ENCODE measurements at places on chromosomes 16 and 17.

- DNase-seq, result no peak
These were observed 19.0 kb downstream of the LMF1 start for GRCh38 chr16:951660-952301.

- no peak for DNase-seq
These were observed 345.7 kb downstream of the CNTNAP4 start for GRCh38 chr16:76622876-76623275.

DNA sequence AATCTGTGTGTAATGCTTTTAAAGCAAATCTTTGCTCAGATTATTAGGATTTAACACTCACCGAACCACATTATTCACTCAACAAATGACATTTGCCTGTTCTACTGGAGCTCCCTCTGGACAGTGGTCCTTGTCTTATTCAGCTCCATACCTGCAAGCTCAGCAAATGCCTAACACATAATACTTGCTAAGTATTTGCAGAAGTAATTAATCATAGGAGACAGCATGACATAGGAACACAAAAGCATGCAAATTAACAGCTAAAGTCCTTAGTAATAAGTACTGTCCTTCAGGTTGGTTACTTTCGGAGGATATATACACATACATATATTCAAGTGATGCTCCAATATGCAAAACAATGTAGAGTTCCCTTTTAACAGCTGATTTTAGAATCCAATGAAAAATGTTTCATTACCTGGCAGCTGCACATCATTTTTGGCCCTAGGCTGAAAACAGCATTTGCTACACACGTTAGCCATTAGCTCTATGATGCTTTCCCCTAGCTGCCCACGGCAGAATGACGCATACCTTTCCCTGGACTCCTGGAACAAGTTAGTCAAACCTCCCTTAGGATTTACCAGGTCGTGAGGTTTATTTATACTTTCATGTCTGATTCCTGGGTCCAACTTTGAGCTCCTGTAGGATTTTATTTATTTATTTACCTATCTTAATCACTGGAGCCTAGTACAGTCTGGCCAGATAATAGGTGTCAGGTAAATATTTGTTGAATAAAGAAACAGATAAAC is 8.6 kb downstream of the BRD7 start:
- no peak for DNase-seq

GRCh38 chr17:76036497-76037261 is 9.6 kb upstream of the EVPL start:
- DNase-seq, result peak; percentile 55

GRCh38 chr16:16867973-16868372 is 489.0 kb downstream of the NPIPA7 start:
- no peak for DNase-seq

DNA sequence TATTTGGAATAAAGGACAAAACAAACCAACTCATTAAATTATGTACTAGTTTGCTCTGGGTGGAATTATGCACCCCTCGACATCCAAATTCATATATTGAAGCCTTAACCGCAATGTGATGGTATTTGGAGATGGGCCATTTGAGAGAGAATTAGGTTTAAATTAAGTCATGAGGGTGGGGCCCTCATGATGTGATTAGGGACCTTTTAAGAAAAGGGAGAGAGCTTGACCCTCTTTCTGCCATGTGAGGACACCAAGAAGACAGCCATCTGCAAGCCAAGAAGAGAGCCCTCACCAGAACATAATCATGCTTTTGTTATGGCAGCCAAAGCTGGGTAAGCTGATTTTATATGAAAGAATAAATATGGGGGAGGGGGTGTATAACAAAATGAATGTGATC is 2.0 kb downstream of the C16orf87 start:
- DNase-seq, result no peak

DNA sequence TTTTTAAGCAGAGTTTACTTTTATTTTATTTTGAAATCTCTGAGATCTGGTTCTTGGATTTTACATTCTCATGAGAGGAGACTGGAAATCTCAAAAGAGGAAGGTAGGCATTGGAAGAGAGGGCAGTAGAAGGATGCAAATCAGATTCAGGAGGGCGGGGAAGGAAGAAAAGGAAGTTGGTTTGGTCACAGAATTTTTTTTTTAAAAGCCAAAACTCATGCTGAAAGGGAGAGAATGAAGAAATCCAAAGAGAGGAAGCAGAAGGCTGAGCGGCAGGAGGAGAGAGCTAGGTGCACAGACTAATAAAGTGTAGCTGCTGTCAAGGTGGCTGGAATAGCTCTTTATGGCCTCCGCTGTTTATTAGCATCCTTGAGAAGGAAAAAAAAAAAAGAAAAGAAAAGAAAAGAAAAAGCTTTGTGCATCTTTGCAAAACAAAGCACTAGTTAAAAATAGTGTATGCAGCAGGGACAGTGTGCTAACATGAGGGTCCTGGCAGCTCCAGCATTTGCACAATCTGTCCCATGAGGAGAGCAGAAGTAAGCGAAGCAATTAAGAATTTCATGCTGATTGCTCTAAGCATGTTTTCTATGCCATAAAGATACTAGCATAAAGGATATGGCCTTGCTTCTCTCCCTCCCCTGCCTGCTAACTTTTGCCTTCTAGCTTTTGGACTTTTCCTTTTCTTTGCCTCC is 194.2 kb downstream of the ZFHX3 start:
- no peak for DNase-seq

DNA sequence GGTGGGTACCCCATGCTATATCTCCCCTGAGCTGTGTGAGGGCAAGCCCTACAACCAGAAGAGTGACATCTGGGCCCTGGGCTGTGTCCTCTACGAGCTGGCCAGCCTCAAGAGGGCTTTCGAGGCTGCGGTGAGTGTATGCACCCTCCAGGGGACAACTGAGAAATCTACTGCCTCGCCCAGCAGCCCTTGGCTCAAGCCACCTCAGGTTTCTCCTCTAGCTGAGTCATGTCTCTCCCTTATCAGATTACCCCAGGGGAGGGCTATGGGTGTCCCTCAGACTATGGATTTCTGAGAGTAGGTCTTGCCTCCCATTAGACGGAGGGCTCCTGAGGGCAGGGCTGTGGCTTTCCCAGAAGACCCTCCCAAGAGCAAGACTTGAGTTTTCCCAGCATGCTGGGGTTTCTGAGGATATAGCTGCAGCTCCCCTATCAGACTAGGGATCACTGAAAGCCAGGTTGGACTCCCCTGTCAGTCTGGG is 6.7 kb downstream of the NEK8 start:
- no peak for DNase-seq

GRCh38 chr16:65975049-65975708 is 391.3 kb upstream of the CDH5 start:
- DNase-seq, result no peak

DNA sequence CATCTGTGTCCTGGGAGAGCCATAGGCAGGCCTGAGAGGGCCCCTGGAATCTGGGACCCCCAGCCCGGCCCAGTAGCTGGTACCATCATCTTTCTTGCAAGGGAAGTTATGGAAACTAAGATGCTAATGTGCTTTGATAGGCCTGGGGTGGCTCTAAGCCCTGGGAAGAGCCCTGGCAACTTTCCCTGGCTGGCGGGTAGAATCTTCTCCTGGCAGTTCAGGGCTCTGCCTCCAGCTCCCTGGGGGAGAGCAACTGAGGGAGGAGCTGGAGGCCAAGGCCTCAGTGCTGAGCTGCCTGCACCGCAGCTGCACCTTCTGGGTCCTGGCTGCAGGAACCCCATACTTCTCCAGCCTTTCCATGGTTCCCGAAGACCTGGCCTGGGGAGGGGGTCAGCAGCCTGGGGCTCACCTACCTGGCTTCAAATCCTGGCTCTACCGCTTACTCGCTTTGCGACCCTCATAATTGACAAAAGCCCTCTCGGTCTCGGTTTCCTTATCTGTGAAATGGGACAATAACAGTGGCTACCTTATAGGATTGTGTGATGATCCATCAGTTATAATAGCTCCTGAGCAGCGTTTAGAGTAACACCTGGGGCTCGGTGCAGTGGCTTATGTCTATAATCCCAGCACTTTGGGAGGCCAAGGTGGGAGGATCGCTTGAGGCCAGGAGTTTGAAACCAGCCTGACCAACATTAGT is 333.7 kb downstream of the SEC14L1 start:
- DNase-seq, result no peak

DNA sequence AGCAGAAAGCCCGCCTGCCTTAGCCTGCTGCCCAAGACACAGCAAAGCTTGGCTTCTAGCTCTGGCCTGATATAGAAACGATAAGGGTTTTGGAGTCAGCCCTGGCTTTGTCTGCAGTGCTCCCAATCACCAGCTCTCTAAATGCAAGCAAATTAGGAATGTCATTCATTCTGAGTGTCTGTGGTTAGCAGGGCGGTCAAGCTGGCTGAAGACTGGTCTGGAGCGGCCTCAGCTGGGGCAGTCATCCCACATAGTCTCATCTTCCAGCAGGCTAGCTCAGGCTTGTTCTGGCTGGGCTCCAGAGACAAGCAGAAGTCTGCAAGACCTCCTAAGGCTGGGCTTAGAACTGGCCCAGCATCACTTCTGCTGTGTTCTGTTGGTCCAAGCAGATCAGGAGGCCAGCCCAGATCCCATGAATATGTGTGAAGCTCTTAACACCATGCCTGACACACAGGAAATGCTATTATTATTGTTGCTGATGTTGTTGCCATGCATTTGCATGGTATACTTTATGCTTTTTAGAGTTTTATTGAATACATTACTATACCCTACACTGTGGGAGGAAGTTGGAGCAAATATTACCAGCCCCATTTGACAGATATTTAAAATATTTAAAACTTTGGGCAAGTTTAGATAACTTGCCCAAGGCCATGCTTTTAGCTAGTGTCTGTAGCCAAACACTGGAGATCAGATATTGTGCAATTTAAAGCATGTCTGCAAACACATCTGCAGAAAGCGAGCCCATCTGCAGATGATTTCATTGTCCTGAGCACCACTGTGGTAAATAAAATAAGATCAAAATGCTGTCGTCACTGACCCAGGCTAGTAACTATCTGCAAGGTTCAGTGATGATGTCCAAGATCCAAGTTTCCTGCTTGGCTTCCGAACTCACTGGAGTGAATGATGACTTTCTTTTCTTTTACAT is 24.8 kb downstream of the TMC7 start:
- no peak for DNase-seq

- no peak for DNase-seq
These were observed 166.8 kb downstream of the PRKCB start for GRCh38 chr16:24002619-24003018.

GRCh38 chr17:609232-609810 is 105.3 kb downstream of the VPS53 start:
- no peak for DNase-seq

All from ecto neural progenitor cell (in vitro differentiated cells).